Lower leg skin (tissue), 4 donors: ENCODE measurements at places on chromosomes 1 and 21. TPM values are rescaled to one million over a fixed set of nuclear protein-coding genes. Genes with fewer than 3 reads are reported as not detected.

Gene PCP4L1
- 9.1 TPM for total RNA-seq

Gene ANKRD34A
- 0.17 TPM for total RNA-seq

Gene PDE4B
- total RNA-seq = 9.2 TPM

Gene RBP7
- total RNA-seq = 19.2 TPM

Gene WDR64
- not detected for total RNA-seq

Gene LEFTY1
- total RNA-seq = not detected

Gene SMPDL3B
- total RNA-seq = 2.6 TPM

Gene SFT2D2
- 81.3 TPM for total RNA-seq

Gene CITED4
- 135 TPM for total RNA-seq

GRCh38 chr1:229636042-229636441 lies 10.0 kb downstream of the URB2 start:
- DNase-seq = peak; percentile 68

DNA sequence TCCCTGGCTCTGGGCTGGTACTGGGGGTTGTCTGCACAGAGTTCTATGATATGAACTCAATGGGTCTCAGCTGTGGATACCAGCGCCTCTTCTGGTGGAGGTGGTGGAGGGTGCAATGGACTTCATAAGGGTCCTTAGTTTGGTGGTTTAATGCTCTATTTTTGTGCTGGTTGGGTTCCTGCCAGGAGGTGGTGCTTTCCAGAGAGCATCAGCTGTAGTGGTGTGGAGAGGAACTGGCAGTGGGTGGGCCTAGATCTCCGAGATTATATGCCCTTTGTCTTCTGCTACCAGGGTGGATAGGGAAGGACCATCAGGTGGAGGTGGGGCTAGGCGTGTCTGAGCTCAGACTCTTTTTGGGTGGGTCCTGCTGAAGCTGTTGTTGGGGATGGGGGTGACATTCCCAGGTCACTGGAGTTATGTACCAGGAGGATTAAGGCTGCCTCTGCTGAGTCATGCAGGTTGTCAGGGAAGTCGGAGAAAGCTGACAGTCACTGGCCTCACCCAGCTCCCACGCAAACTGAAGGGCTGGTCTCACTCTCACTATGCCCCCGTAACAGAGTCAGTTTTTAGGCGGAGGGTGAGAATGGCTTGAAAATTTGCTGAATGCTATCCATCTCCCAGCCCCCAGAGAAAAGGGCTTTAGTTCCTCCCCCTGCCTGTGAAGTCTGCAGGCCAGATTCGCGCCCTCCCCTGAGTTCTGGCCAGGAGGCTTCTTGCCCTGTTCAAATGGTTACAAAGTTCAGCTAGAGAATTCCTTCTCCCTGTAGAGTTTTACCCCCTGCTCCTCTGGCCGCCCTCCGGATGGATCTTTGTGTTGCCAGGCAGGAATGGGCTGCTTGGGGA lies 902.9 kb downstream of the LTN1 start:
- no peak for DNase-seq

DNA sequence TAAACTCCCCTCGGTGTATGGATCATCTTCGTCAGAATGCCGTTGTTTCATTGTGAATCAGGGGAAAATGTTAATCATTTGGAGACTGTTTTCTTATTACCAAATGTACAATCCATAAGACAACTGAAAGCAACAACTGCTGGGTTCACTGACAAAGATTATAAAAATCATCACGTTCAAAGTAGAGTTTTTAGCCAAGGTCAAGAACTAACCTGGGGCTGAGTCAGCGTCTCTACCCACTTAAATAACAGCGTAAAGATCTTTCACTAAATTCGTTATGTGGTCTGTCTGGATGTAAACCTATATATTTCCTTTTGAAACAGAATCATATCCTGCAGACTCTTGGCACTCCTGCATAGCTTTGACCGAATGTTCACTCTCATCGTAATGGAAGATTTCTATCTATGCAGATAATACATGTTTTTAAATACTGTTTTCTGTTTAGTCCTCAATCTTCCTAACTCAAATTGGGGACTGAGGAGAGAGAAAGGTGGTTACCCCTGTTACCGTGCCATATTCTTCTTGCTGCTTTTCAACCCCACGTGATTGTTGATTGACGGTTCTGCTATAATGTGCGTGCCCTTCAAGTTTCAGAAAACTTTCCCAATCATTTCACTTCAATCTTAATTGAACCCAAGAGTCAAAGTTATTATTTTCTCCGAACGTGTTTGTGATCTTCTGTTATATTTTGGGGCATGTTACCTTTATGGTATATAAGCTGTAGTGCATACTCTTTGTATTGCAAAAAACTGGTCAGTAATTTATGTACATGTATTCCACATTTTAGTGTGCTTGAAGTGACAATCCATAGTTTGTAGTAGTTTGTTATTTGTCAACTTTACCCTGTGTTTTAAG lies 15.6 kb upstream of the NCMAP start:
- DNase-seq = no peak

- no peak for DNase-seq
Observed at GRCh38 chr1:46342084-46342656, 1.6 kb downstream of the NSUN4 start.

DNA sequence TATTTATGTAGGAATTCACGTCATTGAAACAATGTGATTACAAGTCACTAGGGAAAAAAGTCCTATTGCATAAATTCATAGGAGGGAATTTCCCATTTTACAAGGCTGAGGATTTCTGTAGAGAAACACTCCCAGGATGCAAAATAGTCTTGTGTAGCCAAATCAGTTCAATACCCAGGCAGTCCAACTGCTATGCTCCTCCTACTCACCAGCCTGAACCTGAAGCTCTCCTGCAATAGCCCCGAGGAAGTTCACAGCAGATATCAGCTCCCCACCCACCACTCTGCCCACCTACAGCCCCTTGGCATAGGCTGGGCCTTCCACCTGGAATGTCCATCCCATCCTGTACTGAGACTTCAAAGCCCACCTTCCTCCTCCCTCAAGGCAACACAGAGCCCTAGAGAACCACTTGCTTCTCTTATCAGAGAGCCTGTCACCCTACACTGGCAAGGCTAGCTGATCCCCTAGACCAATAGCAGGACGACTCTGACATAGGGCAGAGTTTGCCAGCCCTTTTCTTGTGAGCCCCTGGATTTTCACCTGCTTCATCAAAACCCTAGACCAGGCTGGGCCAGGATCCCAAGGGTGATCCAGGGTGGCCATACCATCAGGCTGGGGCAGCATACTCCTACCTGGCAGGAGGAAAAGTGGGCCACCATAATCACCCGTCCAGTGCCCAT lies 1.5 kb downstream of the LSS start:
- no peak for DNase-seq

GRCh38 chr21:31482460-31482859 lies 138.4 kb upstream of the TIAM1 start:
- no peak for DNase-seq

GRCh38 chr1:1082776-1083415 lies 8.8 kb upstream of the RNF223 start:
- no peak for DNase-seq

DNA sequence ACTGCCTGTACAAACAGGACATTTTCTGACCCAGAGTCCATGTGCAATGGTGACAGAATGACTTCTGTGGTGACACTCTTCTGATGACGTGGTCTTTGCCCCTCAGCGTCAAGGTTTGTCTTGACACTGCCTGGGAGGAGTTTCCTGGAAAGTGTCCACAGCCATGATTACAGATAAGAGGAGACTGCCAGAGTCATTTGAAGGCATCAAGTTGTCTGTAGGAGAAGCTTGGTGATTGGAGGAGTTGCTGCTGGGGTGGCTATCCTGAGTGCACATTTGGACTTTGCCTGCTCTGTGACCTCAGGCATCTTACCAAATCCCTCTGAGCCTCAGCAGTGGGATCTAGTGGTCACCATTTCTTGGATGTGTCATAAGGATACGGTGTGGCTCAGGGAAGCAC lies 17.7 kb downstream of the TCHHL1 start:
- no peak for DNase-seq

DNA sequence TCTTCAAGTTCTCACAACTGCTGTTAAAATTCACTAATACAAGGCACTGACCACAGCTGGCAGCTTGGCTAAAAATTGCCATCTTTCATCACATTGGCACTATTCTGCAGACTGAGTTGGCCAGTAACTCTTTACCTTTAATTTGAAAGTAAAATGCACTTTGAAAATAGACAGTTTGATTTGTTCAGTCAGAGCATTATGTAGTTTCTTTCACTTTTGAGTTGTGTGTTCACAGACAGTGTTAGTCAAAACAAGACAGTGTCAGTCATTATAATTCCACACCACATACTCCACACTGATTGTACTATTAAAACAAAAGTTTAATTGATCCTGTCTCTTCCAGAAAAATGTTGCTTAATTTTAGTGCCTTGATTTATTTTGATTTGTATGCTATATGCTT lies 160.7 kb downstream of the SDCCAG8 start:
- no peak for DNase-seq

GRCh38 chr1:39755965-39756659 lies 15.0 kb downstream of the OXCT2 start:
- no peak for DNase-seq

DNA sequence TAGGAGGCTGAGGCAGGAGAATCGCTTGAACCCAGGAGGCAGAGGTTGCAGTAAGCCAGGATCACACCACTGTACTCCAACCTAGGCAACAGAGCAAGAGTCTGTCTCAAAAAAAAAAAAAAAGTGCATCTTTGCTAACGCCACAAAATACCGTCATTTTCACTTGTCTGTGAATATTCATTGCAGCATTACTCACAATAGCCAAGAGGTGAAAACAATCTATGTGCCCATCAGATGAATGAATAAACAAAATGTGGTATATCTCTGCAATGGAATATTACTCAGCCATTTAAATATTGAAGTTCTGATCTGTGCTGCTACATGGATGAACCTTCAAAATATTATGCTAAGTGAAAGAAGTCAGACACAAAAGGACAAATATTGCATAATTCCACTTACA lies 7.9 kb upstream of the TIAM1 start:
- DNase-seq = no peak

DNA sequence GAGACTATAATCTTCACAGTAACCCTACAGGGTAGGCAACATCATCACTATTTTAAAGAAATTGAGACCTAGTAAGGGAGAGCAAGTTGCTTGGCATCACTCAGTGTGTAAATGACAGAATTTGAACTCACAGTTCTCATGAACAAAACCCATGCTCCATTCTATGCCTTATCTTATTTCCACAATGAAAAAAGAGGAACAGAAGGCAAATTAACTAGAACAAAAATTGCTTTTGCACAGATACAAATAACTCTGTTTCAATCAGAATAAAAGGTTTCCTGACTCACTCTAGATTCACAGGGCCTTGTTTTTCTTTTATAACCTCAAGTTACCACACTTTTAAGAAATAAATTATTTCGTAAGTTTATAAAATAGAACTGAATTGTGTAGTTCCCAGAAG lies 90.1 kb downstream of the UCHL5 start:
- DNase-seq = no peak

DNA sequence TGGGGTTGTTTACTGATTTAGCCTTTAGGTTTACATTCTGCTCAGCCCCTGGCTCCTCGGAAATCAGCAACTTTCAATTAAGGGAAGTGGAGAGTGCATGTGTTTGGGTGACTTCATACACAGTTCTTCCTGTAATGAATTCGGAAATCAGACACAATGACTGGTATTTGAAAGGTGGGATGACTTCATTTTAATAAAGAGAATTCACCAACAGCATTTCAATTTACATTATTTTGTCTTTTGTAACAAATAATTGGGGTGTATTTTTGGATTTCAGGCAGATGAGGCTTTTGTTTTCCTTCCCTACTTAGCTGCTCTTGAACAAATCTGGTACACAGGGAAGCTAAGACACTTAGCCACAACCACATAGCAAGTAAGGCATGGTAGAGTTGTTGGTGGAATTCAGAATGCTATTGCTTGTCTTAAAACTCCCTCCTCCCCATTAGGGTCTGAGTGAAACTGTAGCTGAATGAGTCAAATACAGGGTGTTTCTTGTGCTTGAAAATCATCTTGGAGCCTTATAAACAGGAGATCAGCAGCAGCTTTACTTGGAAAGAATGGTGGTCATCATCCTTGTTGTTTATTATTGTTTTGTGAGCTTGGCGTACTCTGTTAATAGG lies 917 bp downstream of the STX12 start:
- DNase-seq = no peak

GRCh38 chr1:214473387-214473786 lies 78.0 kb downstream of the PTPN14 start:
- DNase-seq = no peak

DNA sequence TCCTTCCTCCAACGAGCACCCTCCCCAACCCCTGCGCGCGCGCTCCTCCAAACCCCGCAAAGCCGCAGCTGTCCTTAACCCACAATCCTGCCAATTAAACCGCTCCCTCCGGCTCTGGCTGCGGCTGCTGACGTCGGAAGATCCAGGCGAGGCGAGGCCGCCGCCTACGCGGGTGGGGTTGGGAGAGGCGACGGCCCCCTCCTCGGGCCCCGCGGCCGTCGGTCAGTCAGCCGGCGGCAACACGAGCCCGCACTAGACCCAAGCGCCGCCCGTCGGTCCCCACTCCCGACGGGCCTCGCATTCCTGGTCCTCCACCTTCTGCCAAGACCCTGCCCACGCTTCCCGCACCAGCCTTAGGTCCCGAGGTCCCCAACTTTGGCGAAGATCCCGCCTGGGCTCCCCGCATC lies 75.4 kb downstream of the VWA5B1 start:
- no peak for DNase-seq

- no peak for DNase-seq
Observed at GRCh38 chr1:10867138-10867721, 70.8 kb upstream of the CASZ1 start.

- DNase-seq = no peak
Observed at GRCh38 chr1:208030288-208031091, 119.6 kb upstream of the CD34 start.

GRCh38 chr1:28173151-28173979 lies 3.1 kb downstream of the PTAFR start:
- no peak for DNase-seq

DNA sequence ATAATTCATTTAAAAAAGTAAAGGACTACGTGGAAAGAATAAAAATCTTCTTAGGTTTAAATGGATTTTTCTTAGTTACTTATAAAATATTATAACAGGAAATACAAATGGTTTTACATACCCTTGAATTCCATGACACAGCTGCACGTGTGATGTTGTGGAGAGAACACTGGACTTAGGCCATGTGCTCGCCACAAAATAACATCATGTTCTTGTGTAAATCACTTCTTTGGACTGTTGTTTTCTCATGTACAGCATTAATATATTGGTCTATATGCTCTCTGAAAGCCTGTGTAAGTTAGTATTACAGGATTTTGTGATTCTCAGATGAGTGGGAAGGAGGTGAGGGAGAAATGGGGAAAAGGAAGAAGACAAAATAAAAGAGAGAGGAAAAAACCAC lies 228.2 kb downstream of the DNM3 start:
- peak; percentile 61 for DNase-seq

- DNase-seq = no peak
Observed at GRCh38 chr21:16159213-16159970, 429.6 kb downstream of the USP25 start.

GRCh38 chr1:219086956-219087469 lies 86.7 kb upstream of the LYPLAL1 start:
- DNase-seq = no peak
